ENCODE measurements at places on chromosomes 12 and 14.

GRCh38 chr12:118747771-118748170 is 233.6 kb upstream of the SRRM4 start:
- DNase-seq, result no peak

- DNase-seq, result peak; percentile 24
Measured at GRCh38 chr14:106605548-106606448, 1079.4 kb downstream of the TMEM121 start.

DNA sequence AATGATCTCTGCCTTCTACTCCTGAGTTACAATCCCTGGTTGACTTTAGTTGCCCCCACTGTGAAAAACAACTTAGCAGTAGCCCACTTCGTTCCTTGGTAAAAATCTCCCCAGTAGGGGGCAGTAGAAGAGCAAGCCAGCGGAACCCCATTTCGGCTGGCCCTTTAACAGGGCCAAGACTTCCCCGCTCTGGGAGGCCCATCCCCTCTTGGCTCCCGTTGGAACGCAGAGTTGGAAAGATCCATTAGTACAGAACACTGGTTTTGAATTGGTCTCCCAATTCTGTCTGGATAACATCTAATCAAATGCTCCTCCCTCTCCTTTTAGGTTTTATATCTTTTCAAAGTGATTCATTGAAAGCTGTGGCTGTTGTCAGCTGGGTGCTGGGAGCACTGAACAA is 1133.3 kb downstream of the BCL11B start:
- peak; percentile 13 for DNase-seq

DNA sequence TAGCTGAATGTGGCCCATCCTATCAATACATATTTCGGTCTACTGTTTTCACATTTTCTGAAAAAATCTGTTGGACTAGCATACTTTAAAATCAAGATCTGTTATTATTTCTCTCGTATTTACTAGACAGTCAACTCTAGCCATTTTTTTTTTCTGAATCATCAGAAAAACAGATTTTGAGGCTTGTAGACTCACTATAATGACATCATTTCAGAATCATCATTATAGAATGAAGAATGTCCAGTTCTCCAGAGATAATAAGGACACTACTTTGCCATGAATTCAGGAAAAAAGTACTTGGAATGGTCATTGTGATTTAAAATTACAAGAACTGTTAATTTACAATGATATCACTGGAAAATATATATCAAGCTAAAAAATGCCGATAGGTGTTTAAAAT is 589.8 kb downstream of the KCNH5 start:
- no peak for DNase-seq

DNA sequence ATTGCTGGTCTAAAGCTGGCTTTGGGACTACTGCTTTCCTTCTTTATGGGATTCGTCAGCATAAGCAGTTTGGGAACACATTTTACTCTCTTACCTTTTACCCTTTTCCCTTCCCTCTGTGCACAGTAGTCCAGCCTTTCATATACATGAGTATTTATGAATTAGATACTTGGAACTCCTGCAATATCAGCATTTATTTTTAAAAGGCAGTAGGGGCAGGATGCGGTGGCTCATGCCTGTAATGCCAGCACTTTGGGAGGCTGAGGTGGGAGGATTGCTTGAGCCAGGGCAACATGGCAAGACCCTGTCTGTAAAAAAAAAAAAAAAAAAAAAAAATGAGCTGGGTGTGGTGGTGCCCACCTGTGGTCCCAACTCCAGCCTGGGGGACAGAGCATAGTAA is 3.0 kb downstream of the NUBPL start:
- no peak for DNase-seq

DNA sequence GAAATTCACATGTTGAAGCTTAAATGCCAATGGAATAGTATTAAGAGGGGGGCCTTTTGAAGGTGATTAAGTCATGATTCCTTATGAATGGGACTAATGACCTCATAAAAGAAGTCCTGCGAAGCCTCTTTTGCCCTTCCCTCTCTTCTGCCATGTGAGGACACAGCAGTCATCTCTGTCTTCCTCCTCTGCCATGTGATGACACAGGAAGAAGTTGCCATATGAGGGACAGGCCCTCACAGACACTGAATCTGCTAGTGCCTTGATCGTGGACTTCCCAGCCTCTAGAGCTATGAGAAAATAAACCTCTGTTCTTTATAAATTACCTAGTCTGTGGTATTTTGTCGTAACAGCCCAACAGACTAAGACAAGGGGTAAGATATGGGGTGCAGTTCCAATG is 100.7 kb downstream of the VCPKMT start:
- DNase-seq, result no peak

- DNase-seq, result no peak
Measured at GRCh38 chr14:96407935-96408570, 16.1 kb downstream of the AK7 start.

Data from A549 (cell line).